Putamen (tissue), 1 donor: ENCODE measurements at places on chromosomes 13 and 19.

GRCh38 chr13:96294930-96295881 lies 205.3 kb downstream of the HS6ST3 start:
- no peak for DNase-seq

DNA sequence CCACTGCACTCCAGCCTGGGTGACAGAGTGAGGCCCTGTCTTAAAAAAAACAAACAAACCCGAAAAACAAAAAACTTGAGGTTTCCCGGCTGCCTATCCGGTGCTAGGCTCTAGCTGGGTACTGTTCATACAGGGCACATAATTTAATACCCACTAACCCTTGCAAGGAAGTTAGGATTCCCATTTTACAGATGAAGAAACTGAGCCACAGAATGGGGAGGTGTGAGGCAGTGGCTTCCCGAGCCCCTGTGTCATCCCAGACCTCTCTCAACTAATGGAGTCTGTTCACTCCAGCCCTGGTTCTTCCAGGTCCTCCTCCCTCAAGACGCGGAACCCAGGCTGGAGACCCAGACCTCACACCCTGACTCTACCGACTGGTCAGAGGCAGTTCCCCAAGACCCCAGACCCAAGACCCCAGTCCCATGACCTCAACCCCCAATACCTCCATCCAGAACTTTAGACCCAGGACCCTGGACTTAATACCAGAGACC lies 576 bp downstream of the APBA3 start:
- peak; percentile 13 for DNase-seq

GRCh38 chr13:111491659-111492058 lies 171.2 kb downstream of the TEX29 start:
- DNase-seq, result no peak

DNA sequence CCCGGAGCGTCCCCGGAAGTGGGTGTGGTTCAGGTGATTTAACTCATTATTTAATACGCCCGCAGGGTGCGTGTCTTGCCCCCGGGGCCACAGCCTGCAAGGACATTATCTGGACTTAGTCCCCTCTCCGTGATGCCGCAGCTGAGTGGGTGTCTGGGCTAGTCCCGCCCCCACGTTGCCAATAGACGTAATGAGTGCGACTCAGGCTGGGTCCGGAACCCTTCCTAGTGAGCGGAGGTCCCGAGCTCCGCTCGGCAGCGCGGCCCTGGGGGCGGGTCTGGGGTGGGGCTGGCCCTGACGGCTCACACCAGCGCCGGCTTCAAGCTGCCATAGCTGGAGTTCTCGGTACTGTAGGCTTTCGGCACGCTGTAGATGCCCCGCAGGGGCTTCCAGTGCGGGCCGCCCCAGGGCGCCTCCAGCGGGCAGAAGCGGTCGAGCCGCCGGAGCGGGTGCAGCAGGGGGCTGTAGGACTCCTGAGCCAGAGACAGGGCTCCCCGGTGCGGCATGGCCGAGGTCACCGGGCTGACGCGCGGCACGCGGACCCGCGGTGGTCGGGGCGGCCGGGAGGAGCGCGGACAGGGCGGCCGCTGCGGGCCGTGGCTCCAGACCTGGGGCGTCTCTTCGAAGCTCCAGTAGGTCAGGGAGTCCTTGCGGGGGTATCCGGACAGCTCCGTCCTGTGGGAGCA lies 918 bp upstream of the LHB start:
- DNase-seq, result no peak

- DNase-seq, result no peak
Measured at GRCh38 chr13:51728275-51728673, 75.7 kb downstream of the DHRS12 start.

GRCh38 chr13:94928127-94928775 lies 215.9 kb upstream of the SOX21 start:
- DNase-seq, result no peak

GRCh38 chr13:97021241-97021640 lies 27.0 kb upstream of the OXGR1 start:
- DNase-seq, result no peak

- peak; percentile 60 for DNase-seq
Measured at GRCh38 chr13:93227878-93228642, 1.5 kb downstream of the GPC6 start.

- no peak for DNase-seq
Measured at GRCh38 chr19:28960986-28961705, 251.8 kb downstream of the UQCRFS1 start.

DNA sequence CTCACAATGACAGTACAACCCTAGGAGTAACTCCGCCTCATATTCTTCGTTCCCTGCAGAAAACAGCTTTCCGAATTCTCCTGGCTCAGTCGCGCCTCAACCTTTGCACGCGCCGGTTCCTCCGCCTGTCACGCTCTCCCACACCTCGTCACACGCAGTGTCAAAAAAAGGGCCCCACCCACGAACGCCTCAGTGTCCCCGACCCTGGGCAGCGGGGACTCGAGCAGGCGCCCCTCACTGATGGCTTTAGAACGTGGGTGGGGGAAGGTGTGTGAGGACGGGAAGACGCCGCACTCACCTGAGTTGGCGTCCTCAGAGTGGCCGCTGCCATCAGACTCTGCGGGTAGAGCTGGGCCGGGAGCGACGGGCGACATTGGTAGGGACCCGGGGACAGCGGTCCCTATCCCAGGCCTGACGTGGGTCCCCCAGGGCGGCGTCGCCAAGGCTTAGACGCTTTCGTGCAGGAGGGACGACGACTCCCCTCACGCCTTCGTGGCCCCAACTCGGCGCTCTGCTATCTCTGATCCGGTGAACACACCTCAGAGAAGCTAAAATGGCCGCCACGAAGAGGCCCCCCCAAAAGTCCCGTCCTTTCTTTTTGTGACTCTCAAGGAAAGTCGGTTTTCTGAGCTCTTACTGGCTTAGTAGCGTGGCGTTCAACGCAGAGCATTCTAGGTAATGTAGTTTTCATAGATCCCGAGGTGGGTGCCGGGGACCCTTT lies at the start of gene ZNF154:
TSS of gene ZNF154 (minus strand) at position 564 of the 721 bp plus-strand sequence. CDS start at position 331, 233 bp downstream.
- DNase-seq, result peak; percentile 78

- no peak for DNase-seq
Measured at GRCh38 chr19:39074205-39074692, 9.9 kb upstream of the ACP7 start.

- DNase-seq, result no peak
Measured at GRCh38 chr13:91242652-91243051, 104.8 kb upstream of the MIR17HG start.

DNA sequence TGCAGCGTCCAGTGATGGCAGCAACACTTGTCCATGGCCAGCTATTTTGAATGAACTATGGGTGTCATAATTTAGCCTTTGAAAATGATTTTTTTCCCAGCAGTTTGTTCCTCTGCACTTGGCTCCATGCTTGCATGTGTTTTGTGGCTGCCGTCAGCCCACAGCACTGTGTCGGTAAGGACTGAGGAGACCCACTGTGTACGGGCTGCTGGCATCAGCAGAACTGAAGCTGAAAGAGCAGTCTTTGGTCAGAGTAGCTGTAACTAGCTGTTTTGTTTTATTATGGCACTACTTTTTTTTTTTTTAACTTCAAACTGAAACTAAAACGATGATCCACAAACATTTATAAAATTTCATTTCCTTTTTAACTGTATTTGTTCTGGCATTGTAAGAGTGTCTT lies 50.3 kb upstream of the TEX29 start:
- DNase-seq, result no peak

DNA sequence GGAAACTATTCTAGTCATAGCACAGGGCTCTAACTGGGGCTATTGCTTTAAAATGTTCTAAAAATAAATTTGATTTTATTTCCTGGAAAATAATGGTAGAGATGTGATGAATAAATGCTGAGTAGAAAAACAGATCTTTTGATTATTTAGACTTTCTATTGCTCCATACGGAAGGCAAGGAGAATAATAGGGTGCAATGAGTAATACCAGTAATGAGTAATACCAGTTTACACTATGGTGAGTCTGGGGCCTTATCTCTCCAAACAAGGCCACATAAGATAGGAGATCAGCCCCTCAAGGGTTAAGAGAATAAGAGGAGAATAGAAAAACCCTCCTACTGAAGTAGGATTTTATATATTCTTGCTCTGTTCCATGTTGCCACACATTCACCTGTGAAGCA lies 390.4 kb downstream of the KLF5 start:
- DNase-seq, result no peak

DNA sequence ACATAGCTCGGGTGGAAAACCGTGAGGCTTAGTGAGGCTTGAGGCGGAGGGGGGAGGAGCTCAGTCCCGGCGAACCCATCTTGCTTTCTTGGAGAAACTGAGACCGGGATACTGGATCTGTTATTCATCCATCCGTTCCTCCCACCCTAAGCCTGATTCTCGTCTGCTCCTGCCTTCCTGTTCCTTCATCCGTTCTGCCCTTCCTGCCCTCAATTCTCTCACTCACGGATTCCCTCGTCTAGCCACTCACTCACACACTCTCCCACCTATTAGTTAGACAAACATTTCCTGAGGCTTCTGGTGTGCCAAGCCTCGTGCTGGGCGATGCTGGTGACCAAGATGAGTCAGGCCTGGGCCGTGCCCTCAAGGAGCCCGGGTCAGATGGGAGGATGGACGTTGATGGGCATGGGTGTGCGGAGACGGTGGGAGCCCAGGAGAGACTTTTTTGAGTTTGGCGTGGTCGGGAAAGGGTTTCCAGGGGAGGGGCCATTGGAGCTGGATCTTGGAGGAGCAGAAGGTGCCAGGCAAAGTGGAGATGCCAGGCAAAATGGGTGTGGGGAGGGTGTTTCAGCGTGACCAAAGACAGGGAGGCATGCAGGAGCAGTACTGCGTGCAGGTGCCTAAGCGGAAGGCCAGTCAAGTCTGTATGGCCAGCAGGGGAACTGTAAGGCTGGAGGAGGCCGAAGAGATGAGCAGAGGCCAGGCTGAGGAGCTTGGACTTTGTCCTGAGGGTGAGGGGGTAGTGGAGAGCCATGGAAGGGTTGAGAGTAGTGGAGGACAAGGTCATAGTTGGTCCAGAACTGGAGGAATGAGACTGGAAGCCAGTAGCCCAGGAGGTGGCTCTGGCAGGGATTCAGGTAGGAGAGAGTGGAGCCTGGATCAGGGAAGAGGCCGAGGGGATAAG lies 7.4 kb upstream of the CNFN start:
- DNase-seq, result no peak

DNA sequence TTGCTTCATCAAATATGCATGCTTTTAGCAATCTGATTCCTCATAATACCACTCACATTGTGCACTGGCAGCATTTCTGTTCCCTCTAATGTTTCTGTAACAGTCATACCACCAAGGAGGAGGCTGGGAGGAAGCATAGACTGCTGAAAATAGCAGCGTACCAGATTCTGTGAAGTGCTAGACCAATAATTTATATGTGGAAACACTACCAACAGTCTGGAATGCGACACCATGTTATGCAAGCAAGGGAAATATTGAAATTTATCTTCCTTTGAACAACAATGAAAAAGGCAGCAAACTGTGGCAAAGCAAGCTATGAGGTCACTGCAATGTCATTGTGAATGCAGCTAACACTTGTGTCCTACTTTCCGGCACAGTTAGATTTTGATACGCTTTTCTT lies 1388.0 kb downstream of the EFNB2 start:
- DNase-seq, result no peak

DNA sequence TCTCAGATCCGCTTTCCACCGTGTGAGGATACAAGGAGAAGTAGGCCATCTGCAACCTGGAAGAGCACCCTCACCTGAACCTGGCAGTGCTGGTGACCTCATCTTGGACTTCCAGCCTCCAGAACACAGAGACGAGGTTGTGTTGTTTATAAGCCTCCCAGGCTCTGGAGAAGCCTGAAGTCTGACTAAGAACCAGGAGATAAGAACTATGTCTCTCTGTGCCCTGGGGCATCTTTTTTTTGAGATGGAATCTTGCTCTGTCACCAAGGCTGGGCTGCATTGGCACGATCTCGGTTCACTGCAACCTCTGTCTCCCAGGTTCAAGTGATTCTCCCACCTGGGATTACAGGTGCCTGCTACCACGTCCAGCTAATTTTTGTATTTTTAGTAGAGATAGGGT lies 14.5 kb downstream of the FCGBP start:
- DNase-seq, result no peak

GRCh38 chr13:22653866-22654265 lies 526.9 kb upstream of the SGCG start:
- DNase-seq, result no peak

DNA sequence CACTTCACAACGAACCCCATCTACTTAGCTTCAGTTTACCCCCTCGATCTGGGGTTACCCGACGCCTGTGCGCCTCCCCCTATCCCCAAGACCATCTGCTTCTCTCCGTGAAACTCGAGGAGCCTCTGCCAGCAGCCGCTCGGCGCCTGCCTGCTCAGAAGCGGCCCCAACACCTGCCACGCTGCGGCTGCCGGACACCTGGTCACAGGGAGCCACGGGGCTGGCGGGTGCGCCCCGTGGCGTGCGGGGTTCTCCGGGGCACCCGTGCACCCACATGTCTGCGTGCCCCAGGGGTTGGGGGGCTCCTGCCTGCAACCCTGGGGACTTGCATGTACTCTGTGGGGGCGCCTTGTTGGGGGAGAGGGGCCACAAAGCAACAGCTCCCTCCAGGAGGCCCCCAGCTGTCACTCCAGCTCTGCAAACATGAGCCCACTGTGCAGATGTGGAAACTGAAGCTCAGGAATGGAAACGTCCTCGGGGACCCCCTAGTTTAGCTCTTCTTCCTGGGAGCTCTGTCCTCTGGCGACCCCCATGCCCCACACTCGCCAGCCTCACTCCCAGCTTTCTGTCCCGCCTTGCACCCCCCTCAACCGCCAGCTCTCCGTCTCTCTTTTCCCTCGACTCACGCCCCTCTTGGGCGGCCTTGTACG lies 7.0 kb upstream of the SEMA6B start:
- DNase-seq, result no peak

DNA sequence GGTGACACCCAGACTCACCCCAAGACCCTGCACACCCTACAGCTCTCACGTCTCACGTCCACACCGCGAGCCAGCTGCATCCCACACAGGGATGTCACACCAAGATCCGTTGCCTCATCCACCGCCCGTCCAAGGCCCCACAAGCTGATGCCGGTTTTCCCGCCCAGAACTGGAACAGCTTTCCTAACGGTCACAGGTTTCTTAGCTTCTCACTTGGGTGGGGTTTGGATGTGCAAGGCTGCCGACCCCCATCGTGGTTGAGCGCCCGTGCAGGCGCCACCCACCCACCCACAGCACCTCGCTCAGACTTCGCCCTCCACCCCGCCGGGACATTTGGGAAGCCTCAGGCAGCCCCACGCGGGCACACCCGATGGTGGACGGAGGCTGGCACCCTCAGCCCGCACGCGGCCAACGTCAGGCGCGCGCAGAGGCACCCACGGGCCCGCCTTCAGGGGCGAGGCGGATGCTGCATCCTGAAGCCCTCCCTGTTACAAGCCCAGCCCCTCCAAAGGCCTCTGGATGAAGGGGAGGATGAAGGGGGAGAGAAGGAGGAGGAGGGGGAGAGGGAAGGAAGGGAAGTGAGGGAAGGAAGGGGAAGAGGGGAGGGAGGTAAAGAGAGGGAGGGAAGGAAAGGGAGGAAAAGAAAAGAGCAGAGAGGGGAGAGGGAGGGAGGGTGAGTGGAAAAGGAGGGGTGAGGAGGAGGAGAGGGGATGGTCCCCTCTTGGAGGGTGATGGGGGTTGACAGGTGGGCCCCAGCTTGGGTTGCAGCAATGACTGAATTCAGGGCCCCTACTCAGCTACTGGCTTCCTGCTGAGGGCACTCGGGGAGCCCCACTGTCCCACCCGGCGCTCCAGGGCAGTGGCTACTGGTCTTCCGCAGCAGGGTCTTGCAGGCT lies 12.8 kb downstream of the ONECUT3 start:
- no peak for DNase-seq
